ENCODE measurements at places on chromosomes 2 and 18.

DNA sequence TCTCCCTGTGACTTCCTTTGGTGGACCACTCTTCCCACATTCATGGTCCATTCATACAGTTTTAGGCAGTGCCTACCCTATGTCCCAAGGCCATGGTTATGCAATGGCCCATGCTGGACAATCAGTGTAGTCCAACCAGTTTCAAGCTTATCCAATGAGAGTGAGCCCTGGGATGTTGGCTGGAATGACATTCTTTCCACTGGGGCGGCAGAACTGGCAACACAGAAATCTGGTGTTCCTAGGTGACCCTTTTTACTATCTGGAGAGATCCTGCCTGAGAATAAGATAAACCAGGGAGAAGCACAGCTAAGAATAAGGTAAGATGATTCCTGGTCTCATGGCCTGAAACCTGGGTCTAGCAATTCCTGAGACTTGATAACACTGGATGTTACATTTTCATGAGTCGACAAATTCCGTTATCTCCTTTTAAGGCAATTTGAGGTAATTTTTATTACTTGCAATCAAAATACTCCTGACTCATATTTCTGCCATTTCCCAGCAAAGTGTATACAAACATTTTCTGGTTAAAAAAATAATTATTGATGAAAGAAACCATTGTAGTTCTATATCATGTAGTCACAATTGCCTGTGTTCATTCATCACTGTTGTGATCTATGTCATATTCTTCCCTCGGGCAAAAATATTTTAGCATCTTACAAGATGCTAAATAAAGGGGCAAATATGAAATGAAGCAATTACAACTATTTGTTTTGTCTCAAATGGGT, 271.5 kb upstream of the LYPD1 start:
- DNase-seq = no peak

DNA sequence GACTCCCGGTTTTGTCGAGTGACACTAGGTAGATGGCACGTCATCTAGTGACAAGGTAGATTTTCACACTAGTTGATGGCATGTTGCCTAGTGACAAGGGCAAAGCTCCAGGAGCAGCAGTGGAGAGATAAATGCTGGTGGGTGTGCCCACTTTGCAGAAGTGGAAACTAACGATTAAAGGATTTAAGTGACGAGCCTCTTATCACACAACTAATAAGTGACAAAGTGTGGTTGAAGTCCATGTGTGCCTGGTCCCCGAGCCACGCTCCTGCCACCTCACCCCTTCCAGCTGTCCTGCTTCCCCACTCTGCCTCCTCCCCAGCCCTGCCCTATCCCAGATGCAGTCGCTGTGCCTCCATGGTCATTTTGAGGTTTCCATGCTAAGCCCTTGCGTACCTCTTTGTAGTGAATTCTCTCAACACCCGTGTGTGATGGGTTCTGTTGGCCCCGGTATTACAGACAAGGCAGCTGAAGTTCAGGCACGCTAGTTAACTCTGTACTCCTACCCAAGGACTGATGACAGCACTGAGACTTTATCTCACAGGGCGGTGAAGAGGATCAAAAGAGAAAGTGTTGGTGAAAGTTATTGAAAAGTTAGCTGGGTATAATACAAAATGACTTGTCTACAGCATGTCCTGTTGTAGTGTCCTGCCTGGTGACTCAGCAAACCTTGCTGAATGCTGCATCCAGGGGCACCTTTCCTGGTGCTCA, 113.4 kb upstream of the GLI2 start:
- no peak for DNase-seq

- DNase-seq = no peak
These were observed 523.9 kb upstream of the MEX3C start for GRCh38 chr18:51721388-51721787.

DNA sequence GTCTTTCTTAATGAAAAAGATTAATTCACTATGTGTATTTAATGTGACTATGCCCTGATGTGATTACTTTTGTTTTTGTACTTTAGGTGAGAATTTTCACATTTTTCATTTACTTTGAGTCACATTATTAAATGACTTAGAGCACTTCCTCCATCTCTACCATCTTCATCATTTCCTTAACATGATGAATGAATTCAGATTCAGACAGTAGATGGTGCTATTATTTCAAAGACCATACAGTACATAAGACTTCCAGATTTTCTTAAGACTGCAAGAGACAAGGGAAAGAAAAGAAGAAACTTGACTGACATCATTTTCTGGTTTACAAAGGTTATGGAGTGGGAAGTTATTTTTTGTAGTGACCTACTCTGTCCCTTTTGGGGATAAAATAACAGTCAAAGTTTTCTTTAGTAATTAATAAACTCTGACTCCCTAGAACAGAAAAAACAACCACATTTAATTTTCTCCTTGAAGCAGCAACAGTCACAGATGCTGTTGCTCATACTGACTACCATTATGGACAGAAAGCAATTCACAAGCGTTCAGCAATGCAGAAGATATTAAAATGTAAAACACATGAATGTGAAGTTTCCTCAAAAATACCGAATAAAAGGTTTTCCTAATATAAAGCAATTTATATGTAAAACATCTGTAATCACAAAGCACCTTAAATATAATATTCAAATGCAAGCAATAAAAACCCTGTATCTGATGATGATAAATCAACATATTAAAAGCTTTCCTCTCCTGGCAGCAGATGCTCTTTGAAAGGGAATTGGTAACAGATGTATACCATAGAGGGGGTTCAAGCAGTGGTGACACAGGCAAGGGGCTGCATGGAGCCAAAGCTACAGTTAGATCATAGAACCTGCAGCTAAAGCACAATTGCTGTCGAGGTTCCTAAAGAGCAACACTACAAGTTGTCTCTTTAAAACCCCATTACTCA, 1010.9 kb upstream of the NXPH2 start:
- no peak for DNase-seq

- DNase-seq = no peak
These were observed 187.2 kb upstream of the FANCL start for GRCh38 chr2:58428096-58429013.

GRCh38 chr2:151032741-151033191, 228.9 kb downstream of the RBM43 start:
- no peak for DNase-seq

DNA sequence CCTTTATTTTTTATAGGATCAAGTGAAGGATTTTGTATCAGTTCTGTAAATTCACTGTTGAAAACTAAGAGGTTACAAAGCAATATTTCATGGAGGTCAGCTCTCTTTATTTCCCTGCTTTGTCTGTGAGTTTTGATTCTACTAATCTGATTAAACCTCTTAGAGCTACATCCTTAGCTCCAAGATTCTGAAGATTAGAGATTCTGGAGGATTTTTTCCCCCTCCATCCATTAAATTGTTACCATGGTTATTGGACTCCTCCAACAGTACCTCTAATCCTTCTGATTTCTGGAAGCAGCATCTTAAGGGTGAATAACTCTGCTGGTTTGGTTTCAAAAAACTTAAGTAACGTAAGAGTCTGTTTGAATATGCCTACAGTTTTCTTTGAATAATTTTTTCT, 110.0 kb downstream of the TANC1 start:
- DNase-seq = no peak

GRCh38 chr2:238596571-238597551, 170.1 kb downstream of the ASB1 start:
- no peak for DNase-seq

GRCh38 chr2:104896446-104896845, 42.5 kb downstream of the POU3F3 start:
- no peak for DNase-seq

GRCh38 chr2:48849770-48850169, 94.2 kb upstream of the LHCGR start:
- no peak for DNase-seq

DNA sequence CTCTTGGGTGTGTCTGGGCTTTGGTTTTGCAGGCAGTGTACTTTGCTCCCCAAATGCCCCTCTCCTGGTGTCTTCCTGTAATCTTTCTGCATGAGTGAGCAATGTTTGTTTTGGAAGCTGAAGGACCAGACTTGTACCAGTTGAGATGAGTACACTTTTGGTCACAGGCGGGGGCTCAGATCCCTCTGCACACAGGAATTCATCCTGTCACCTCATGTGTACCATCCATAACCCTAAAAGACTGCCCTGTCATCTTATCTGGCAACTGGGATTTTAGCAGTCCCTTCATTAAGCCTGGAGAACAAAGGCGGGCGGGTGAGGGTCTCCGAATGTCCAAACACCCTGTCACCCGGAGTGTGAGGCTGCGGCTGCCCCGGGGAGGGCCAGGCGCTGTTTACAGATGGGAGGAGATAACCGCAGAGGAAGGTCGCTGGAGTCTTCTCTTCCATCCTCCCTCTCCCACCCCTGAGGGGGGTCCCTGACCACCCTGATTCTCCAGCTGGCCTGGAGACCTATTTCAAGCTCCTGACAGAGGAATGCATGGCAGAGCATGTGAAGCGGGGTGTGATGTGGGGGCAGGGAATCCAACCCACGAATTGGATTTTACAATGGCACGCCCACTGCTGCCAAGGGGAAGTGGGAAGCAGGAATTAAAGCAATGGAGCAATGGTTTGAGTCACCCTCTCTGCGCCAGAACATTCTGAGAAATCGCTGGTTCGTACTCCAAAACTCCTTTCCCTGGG, 158.2 kb upstream of the MYCN start:
- DNase-seq = no peak

DNA sequence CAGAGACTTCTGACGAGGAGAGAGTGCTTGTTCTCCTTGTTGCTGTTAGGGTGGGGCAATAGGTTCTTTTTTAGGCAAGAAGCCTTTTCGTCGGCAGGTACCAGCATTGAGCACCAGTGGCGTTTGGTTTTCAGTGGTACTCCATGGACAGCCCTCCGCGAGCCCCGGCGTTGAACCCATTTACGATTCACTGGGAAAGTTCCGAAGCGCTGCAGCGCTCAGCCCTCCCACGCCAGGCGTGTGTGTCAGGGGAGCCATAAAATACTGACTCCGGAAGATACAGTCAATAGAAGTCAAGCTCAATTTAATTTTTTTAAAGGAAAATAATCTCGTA, 494 bp upstream of the ROCK1 start:
- DNase-seq = peak; percentile 35

DNA sequence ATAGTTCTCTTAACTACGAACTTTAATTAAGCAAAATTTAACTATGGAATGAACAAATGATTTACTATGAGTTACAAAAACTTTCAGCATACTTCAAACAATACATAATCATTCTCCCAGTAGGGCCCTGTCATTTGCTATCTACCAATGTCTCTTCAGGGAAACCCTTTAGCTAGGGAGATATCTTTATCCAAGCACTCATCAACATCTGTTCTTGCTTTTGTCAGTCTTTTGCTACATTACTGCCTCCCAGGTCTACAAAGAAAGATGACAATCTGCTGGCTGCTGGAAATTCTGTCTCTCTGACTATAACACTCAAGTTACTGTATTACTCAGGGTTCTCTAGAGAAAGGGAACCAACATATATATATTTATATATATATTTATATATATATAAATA, 1626.3 kb upstream of the CELF4 start:
- no peak for DNase-seq

DNA sequence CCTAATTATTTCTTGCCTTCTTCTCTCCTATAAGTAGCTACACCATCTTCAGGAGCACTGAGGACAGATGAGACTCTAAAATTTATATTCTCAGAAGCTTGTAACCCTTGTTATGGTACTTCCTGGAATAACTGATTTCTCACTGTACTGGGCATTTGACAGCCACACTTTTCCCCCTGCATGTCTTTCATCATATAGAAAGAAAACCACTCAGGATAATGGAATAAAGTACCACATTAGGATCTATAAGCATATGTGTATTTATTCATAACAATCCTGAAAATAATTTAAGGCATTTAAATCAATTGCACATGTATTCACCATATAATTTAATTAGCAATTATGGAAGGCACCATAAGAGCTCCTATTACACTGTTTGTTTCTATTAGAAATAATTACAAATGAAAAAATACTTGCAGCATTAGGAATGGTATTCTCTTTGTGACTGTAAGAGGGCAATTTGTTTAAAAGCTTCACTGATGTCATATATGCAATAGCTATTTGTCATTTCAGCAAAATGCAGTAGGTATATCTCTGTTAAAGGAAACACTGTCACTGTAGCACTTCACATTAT, 216.9 kb upstream of the FSHR start:
- no peak for DNase-seq

- DNase-seq = no peak
These were observed 120.7 kb downstream of the TMEM18 start for GRCh38 chr2:556485-556884.

All from activated CD4-positive, alpha-beta T cell treated with anti-CD3 and anti-CD28 coated beads, Interleukin-2, amount 50 U/mL, for 1 hour (primary cell).